ENCODE measurements at places on chromosomes 6 and 20.

GRCh38 chr6:131979515-131980337 lies 28.6 kb upstream of the CCN2 start:
- peak; percentile 91 for DNase-seq

DNA sequence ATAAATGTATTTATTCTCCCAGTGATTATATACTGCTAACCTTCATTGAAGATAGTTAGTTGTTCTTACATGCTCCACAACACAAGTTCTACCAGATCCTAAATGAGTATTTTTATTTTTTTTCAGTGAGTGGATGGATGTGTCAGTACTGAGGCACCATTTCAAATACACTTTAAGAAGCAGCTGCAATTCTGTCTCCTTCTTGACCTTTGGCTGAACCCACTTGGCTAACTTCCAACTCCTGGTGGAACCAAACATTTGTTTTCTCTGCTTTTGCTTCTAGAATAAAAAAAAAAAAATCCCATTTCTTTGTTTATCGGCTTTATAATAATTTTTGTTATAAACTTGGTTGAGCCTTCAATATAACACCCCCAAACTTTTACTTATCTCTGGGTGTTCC lies 458.3 kb upstream of the MAP3K7 start:
- DNase-seq, result no peak

GRCh38 chr6:144932621-144933020 lies 647.5 kb downstream of the UTRN start:
- DNase-seq, result no peak

DNA sequence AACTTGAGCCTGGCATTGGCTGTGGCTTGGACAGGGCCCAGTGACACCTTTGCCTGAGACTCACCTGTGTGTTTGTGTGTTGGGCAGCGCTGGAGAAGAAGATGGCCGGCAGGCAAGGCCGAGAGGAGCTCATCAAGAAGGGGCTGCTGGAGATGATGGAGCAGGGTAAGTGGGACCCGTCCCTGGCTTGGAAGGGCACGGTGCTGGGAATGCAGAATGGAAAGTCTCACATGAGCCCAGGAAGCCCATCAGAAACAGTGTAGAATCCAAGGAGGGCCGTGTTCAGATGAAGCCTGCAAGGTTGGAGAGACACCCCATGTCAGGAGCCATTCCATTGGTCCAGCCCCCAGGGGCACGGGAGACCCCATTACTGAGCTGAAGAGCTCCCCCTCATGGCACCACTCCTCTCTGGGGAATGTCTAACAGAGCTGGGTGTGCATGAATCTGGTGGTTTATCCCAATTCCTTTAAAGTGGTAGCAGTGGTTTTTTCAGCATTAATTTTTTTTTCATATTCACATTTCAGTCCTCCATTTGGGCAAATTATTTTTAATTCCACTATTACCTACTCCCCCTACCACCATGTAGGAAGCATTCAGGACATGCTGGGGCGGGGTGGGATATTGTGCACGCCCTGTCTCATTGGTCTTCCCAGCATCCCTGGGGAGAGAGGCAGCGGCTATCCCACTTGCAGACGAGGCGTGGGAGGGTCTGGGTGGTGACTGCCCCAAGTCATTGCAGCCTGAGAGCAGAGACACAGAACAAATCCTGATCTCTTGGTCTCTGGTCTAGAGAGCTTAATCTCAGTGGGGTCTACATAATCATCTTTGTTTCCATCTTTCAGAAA lies 143.6 kb downstream of the PHACTR3 start:
- no peak for DNase-seq

GRCh38 chr20:25699914-25700313 lies 3.3 kb upstream of the ZNF337 start:
- no peak for DNase-seq

DNA sequence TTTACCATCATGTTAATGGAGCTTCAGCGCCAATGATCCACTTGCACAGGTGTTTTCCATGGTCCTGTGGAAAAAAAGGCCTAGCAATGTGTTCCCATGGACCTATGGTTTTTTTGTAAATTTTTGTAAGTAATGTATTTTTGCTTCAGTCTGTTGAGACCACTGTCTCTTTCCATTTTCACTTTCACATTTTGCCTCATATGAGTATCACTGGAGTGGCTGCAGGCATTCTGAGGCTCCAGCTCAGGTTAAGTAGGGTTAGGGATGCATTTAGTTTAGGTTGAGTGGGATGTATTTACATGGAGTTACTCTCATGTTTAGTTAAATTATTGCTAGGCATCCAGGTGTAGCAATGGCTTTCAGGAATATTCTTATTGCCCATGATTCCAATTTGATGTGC lies 19.2 kb upstream of the LMBRD1 start:
- no peak for DNase-seq

DNA sequence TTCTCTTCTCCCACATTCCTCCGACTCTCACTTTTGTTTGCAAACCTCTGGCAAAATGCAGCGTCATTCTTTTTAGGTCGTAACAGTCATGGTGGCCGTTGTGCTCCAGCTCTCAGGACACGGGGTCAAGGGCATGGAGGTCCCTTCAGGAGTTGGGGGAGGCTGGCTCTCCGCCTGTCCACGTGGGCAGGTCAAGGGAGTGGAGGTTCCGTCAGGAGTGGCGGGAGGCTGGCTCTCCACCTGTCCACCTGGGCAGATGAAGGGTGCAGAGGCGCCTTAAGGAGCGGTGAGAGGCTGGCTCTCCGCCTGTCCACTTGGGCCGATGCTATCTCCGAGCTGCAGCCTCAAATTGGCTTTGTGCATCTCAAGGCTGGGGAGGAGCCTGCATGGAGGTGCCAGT lies 98.0 kb downstream of the ERMARD start:
- DNase-seq, result no peak
